ENCODE measurements at places on chromosomes 7 and 10.

DNA sequence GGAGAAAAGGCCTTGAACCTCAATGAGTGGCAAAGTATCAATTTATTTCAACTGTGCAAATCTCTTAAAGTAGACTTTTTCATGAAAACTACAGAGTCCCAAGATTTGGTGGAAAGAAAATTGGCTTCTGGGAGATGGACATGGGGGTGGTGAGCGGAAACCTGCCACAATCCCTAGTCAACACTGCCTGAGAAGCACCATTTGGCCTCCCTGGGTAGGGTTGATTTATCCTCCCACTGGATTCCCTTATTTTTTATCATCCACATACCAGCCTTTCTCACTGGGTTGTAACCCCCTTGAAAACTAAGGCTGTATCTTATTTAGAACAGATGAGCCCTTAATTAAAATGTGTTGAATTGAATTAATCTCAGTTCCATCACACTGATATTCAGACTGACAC lies 101.7 kb upstream of the PTN start:
- no peak for DNase-seq

GRCh38 chr7:130021105-130021834 lies 29.9 kb downstream of the ZC3HC1 start:
- no peak for DNase-seq

- no peak for DNase-seq
These were observed 73.3 kb downstream of the NSUN6 start for GRCh38 chr10:18577823-18578685.

GRCh38 chr10:102777711-102778453 lies 34.1 kb downstream of the WBP1L start:
- no peak for DNase-seq

GRCh38 chr7:45116048-45116447 lies 4.6 kb upstream of the TBRG4 start:
- no peak for DNase-seq

Data from HEK293T (cell line).